NCI-H187 treated with DMSO at 0.1 percent for 48 hours (cell line): ENCODE measurements at places on chromosomes 13 and 19.
A peak's percentile ranks its signal among the peaks of the same experiment; 100 is the strongest.

GRCh38 chr19:50777830-50778303 is 7.6 kb downstream of the GPR32 start:
- DNase-seq = no peak

- DNase-seq = no peak
Observed at GRCh38 chr19:15101479-15102082, 5.6 kb upstream of the SYDE1 start.

DNA sequence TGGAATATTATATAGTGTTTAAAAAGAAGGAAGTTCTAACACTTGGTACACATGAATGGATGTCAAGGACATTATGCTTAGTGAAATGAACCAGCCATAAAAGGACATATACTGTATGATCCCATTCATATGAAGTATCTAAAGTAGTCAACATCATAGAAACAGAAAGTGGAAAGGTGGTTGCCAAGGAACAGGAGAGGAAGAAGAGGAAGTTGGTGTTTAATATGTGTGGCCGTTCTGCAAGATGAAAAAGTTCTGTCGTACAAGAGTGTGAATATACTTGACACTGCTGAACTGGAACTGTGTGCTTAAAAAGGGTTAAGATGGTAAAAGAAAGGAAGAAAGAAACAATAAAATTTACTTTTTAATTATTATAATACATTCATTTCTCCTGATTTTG is 33.1 kb upstream of the C1QTNF9 start:
- no peak for DNase-seq

DNA sequence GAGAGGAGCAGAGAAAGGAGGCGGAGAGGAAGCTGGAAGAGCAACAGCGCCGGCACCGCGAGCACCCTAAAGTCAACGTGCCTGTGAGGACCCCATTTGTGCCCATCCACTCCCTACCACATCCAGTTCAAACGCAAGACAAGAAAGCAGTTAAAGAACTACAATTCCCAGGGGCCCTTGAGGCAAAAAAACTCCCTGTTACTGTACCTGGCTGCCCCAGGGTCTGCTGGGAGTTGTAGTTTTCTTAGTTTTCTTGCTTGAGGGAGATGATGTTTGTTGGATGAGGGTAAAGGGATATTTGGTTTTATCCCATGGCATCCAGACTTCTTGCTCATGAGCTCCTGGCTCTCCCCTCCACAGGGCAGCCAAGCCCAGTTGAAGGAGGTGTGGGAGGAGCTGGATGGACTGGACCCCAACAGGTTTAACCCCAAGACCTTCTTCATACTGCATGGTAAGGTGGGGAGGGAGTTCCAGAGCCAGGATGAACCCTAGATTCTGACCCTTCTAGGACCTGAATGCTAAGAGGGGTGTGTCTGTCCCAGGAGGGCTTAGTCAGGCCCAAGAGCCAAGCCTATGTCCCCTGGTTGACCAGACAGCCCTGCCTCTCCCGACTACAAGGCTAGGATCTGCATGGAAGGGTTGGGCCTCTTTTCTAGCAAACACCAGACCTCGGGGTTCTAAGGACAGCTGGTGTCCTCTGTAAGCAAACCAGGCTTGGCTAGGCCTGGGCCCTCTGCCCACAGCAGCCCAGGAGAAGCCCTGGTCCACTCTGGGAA is 13.2 kb downstream of the NUCB1 start:
- no peak for DNase-seq

DNA sequence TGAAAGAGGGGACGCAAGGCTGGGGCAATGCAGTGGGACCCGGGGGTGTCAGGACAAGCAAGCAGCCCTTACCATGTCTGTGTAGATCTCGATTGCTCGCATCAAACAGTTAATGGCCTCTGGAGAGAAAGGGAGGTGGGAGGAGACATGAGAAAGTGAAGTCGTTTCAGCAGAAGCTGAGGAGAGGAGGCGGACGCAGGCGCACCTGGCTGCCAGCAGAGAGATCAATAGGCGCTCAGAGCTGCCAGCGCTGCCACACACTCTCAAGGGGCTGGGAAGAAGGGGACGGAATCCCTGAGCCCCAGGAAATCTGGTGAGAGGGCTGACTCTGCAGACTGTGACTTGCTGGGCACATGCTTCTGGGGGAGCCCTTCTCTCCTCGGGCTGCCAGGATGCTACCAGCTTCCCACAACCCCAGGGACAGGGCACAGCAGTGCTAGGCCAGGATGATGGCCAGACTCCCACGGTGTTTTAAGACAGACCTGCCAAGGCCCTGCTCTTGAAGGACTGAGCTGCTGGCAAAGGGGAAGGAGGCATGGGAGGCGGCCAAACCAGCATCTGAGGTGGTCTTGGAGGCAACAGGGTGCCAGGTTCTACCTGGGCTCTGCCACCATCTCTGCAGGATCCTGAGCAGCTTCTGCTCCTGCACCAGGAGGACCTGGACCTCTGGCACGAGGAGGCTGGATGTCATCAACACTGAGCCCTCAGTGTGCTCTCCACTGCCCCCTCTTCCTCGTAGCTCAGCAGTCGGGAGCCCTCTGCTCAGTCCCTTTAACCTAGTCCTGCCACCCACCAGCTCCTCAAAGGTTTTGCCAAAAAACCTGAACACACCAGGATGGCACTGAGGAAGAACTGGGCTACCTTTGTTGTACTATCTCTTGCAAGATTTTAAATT is 11.7 kb upstream of the KPTN start:
- no peak for DNase-seq

- DNase-seq = no peak
Observed at GRCh38 chr13:33289966-33290365, 4.4 kb upstream of the STARD13 start.

GRCh38 chr19:30878495-30878894 is 470.7 kb downstream of the TSHZ3 start:
- no peak for DNase-seq

- DNase-seq = no peak
Observed at GRCh38 chr19:56133858-56134653, 7.0 kb upstream of the ZNF444 start.

GRCh38 chr13:70237131-70237530 is 128.9 kb upstream of the KLHL1 start:
- DNase-seq = no peak

DNA sequence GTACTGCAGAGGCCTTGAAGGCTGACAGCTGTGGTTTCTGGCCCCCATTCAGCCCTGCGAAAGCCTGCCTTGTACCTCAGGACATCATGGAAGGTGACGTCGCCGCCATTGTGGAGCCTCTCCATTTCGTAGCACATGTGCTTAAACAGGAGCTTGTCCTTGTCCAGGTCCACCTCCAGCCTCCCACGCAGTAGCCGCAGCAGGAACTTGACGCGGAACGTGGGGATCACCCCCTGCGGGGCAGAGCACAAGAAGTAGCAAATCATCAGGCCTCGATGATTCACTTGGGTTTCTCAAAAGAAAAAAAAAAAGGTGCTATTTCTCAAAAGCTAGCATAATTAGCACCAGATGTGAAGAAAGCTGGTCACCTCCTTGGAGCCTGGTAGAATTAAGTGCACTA is 351.0 kb downstream of the NALCN start:
- no peak for DNase-seq

DNA sequence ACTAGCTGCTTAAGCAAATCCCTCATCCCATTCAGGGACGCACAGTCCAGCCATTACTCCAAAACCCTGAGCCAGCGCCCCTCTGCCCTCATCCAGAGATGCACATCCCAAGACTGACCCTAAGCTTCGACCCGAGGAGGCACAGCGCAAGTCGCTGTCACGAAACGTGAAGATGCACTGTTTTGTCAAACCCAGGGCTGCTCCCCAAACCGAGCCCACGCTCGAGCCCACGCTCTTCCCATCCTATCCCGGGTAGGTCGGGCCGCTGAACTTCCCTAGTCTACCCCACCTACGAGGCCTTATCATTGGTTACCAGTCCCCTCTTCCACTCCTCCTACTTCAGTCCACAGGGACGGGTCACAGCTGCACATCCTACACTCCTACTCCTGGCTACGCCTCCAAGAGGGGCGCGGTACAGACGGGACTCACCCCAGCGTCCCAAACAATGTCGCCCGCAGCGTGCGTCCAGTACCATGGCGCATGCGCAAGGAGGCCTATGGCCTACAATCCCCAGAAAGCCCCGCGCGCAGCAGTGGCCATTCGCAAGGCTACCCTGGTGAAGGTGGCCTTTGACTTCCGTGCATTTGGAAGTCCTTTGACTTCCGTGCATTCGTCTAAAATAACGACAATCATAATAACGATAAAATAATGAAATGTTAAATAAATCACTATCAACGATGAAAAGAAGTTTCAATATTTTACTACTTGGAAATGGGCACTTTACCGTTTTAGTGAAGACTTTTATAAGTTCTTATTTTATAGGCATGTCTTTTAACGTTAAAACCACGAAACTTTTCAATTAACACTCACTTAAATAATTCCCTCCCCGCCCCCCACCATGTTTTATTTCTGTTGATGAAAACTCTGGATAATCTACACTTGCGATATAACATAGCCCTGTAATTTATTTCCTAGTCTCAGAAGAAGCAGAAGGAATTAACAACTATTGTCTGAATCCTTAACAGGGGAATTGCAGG is at the start of gene ZNF285:
TSS of gene ZNF285 (minus strand) at position 470 of the 977 bp plus-strand sequence. CDS start 4,395 bp downstream, outside the sequence.
- DNase-seq = no peak

GRCh38 chr13:79451500-79451962 is 29.4 kb upstream of the NDFIP2 start:
- DNase-seq = no peak

DNA sequence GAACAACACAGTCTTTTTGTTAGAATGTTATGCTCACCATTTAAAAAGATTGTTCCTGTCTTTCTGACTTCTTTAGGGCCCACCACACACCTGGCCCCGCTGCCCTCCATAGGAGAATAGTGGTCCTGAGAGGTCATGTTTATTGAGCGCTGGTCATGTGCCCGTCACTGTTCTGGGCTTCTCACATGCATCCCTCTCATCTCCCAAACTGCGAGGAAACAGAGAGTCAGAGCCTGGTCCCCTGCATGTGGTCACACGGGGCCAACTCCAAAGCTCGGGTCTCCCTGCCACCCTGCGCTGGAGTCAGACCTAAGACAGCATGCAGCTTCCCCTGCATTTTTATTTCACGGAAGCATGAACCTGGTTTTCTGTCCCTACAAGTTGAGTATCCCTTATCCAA is 70.4 kb upstream of the GPR183 start:
- DNase-seq = no peak

DNA sequence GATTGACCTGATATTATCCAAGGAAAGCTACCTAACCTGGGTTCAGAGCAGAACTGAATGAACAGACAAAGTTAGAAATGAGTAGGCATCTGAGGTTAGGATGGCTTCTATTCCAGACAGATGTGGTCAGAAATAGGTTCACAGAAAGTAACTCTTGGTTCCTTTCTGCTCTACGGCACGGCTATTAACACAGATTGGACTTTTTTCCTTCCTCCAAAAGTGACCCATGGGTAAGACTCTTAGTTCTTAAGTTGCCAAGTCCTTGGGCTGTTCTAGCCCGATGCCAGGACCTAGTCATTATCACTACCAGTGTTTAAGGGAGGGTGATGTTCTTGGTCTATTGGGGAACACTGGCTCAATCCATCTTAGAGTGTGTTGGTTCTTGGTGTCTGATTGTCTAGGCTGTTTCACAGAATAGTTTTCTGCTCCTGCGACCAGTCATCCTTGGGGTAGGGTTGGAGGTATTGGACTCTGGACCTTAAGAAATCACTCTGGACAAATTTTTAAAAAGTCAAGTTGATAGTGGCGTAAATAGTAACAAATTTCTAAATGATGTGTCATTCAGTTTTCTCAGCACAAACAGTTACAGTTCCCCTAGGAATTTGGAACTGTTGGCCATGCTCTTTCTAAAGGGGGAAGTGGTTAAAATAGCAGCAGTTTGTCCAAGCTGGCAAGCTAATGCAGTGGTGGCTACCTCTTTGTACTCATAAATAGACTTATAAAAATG is 60.1 kb upstream of the MYCBP2 start:
- no peak for DNase-seq

- no peak for DNase-seq
Observed at GRCh38 chr13:44075113-44075512, 195.4 kb downstream of the LACC1 start.

- DNase-seq = no peak
Observed at GRCh38 chr19:782878-783668, 14.2 kb upstream of the PTBP1 start.

GRCh38 chr19:42422901-42423461 is 4.2 kb downstream of the LIPE start:
- peak; percentile 28 for DNase-seq

GRCh38 chr13:113411216-113412023 is 41.9 kb downstream of the ADPRHL1 start:
- DNase-seq = no peak

DNA sequence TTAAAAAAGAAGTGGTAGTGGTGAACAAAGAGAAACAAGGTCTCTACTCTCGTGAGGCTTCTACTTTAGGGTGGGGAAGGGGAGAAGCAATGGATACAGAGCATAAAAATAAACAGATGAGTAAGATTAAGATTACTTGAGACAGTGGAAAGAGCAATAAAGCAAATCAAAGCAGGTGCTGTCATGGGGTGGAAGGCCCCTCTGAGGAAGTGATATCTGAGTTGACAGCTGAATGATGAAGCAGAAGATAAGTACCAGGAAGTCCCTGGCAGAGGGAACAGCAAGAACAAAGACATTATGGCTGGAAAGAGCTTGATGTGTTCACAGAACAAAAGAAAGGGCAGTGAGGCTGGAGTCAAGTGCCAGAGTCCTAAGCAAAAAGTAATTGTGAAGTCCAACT is 221.8 kb downstream of the ENOX1 start:
- peak; percentile 37 for DNase-seq

DNA sequence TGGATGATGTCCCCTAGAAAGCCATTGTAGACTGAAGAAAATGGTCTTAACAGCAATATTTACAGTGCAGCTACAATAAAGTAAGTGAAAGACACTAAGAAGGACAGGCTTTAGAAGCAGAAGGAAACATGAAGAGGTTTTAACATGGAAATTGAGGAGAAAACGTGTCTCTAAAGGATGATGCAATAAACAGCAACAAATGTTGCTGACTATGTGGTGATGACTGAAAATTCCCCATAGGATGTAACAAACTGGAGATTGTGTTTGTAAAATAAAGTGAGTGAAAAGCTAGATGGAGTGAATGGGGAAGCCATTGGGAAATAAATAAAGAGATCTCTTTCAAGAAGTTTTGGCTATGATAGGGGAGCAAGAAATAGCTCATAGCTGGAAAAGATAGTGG is 186.7 kb upstream of the IPO5 start:
- no peak for DNase-seq

DNA sequence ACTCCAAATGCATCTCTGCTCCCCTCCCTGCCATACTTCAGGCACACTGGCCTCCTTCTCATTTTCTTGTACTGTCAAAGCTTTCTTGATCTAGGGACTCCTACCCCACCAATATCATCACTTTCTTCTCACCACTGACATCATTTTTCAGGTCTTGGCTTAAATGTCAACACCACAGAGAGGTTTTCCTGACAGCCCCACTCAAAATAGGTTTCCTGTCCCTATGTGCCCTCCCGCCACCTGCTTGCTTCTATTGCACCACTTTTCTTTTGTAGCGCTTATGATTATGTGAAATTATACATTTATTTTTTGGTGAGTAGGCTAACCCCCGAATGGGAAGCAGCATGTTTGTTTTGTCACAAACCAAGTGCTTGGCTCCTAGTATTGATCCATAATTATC is 164.6 kb downstream of the NDFIP2 start:
- DNase-seq = no peak

- no peak for DNase-seq
Observed at GRCh38 chr13:93249364-93250306, 23.0 kb downstream of the GPC6 start.
